ENCODE measurements at places on chromosomes 4 and X.

DNA sequence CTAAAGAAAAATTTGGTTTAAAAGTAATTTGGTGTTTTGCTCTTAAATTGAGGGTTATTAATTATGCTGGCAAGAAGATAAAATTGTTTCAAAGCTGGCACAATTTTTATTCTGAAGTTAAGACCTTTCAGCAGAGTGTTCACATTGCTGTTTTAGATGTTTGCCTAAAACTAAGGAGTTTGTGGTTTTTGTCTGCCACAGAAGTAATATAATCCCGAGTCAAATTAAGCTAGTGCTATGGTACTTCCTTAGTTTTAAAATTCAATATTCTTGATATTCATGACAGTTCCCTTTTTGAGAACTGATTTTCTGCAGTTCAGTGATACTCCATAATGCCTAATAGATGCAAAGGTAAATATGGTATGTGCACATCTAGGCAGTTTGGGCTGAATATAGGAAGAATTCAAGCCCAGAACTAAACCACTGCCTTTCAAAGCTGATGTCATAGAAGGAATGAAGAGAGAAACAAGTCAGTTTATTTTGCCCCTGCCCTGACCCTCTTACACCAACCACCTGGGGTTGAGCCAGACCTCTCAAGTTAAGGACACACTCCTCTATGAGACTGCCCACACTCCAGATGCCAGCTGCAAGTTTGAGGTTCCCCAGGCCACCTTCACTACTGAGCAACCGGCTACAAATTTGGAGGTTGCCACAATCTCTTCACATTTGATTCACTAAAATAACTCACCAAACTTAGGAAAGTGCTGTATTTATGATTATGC, 32.1 kb upstream of the VEGFC start:
- DNase-seq: no peak

DNA sequence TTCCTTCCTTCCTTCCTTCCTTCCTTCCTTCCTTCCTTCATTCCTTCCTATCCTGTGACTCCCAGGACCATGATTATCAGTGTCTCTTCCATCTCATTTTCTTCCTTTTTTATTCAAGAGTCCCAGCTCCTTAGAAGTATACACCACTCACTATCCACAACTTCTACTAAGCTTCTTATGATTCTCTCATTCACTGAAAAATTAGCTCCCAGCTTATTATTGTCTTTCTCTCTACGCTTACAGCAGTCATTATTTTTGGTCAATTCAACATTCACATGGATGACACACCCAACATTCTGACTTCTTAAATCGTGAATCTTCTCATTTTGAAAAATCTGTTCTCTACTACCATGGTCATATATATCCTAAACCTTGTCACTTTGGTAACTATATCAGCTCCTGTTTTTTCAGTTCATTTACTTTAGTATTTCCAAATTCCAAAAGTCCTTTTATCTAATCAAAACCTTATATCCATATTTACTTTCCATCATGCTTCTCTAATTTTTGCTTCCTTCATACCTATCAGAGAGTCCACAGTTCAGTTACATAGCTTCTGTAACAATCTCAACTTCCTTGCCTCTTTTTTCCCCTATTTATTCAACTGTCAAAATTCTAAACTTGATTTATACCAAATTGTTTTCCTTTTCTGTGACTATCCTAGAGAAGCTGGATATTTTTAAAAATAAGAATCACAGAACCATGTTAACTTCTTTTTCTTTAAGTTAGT, 677.5 kb downstream of the RAPGEF2 start:
- DNase-seq: no peak

DNA sequence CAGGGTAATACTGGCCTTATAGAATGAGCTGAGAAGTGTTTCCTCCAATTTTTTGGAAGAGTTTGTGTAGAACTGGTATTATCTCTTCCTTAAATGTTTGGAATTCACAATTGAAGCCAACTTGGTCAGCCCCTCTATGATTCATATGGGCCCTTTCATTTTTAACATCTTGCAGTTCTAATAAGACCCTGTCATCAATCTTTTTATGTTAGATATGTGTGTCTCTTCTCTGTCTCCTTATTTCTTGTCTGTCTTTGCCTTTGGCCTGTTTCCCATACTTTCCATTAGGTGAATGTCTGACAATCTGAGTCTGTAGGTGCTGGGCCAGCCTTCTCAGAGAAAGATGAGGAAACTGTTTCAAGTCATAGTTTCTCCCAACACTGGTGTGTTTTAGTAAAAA, 88.7 kb downstream of the SLC16A2 start:
- DNase-seq: no peak

DNA sequence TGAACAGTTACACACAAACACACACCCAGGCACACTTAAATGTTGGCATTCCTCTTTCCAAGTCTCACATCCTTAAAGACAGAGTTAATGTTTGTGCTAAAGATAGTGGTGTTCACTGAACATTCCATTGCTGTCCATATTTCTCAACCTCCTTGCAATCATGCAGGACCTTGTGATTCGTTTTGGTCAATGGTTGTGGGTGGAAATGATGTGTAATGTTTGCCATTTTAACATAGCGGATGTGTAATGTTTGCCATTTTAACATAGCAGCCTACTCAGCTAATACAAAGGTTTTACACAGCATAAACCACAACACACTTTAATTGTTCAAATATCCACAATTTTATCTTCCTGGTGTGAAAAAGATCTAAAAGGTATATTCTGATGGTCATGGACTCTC, 93.9 kb downstream of the CEP44 start:
- no peak for DNase-seq

DNA sequence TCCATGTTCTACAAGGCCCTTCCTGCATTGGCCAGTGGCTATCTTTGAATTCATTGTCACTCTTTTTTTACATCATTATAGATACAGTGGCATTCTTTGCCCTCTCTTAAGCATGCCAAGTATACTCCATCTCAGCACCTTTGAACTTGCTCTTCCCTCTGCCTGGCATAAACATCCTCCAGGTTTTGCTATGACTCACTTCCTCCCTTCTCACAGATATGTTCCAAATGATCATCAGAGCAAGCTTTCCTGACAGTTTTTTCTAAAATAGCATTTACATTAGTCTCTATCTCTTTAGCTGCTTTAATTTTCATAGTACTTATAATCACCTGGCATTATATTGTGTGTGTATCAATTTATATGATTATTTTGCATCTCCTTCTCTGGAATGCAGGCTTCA, 553.3 kb upstream of the MAGEB2 start:
- DNase-seq: no peak

- DNase-seq: no peak
Measured at GRCh38 chr4:176193126-176193525, 2.3 kb downstream of the SPATA4 start.

DNA sequence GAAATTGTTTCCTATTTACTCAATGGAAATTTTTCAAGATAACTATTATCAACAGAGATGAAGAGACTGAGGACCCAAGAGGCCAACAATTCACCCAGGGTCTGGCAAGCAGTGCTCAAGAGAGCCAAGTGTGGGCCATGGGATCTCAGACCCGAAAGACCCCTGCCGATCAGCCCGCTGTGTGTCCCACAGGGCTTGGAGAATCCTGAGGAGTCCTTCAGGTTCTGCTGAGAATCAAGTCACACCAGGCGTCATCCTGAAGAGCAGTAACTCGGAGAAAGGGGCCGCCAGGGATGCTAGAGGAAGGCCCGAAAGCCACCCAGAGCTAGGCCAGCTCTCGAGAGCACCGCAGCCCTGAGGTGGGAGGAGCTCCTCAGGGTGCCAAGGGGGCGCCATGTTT, 48.7 kb downstream of the FGFRL1 start:
- no peak for DNase-seq

DNA sequence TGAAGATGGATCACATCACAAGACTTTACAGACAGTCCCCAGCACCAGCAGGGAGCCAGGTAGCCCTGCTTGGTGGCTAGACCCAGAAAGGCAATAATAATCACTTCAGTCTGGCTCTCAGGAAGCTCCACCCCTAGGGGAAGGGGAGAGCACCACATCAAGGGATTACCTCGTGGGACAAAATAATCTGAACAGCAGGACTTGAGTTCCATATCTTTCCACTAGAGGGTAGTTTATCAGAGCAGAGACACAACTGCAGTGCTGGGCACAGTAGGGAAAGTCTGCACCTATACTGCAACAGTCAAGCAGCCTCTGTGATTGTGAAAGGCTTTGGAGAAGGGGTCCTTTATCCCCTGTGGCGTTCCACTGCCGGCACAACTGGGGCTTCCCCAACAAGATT, 547.0 kb upstream of the POU3F4 start:
- DNase-seq: no peak

DNA sequence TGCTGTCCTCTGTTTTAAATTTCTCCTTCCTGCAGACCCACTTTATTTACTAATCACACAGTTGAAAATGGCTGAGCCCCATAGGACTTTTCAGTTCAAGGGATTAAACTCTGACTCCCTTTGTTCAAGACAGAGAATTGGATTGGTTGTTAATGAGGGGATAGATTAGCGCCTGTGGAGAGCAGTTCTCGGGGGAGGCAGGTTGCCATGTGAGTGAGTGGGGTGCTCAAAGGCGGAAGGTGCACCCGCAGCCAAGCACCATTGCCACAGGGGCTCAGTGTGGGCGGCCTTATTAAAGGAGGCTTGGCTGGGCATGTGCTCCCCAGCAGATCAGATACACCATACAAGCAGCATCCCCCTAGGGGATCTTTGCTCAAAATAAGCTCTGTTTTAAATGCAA, 7.9 kb upstream of the CBR4 start:
- DNase-seq: no peak

- no peak for DNase-seq
Measured at GRCh38 chr4:80713409-80713808, 317.1 kb upstream of the BMP3 start.

DNA sequence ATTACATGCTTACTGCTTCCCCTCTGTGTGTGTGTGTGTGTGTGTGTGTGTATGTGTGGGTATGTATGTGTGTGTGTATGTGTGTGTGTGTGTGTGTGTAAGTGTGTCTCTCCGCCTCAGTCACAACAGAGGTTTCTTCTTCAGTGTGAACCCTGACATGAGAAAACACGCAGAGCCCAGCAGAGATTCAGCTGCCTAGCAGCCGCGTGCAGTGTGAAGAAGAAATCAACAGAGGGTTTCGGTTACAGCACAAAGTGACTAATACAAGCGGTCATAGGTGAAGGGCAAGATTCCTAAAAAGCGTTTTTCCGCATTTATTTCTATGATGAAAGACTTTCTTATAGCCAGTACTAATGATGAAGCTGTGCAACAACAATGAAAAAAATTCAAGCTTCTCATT, 55.3 kb upstream of the ZFP42 start:
- DNase-seq: no peak

DNA sequence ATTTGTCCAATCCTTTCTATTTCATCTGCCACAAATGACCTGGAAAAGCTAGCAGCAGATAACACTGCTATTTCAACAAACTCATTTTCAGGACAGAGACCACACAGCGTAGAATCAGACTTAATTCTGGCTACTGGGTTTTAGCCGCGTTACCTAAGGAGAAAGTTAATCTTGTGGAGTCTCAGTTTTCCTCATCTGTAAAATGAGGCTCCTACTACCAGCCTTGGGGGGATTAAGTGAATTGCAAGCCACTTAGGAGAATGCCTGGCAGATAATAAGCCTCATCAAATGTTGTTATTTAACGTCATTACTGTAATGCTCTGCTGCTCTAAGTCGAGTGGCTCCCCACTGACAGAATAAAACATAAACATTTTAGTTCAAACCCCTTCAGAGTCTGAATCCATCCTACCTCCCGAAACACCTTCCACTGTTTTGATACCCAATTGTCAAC, 1.4 kb downstream of the CCNI start:
- no peak for DNase-seq

DNA sequence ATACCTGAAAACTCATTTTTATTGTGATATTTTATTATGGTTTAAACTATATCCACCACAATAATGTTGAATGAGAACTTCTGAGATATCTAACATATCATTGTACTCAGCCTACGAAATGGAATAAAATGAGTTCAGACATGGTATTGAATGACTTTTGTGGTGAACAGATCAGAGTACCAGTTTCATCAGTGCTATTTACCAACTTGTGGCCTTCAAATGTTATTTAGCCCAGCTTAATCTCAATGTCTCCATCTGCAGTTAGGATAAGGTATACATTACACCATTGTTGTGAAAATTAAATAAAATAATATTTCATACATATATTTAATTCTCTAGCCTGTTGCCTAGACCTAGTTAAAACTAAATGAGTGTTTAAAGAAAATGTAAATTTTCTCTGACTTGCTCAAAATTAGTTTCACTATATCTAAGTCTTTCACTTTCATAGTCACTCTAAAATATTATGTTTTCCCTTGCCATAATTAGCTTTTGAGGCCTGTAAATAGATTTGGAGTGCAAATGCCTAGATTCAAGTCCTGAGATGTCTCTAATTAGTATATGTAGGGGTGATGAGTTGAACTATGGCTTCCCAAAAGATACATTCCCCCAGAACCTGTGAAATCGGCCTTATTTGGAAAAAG, 594.2 kb downstream of the STPG2 start:
- DNase-seq: no peak

DNA sequence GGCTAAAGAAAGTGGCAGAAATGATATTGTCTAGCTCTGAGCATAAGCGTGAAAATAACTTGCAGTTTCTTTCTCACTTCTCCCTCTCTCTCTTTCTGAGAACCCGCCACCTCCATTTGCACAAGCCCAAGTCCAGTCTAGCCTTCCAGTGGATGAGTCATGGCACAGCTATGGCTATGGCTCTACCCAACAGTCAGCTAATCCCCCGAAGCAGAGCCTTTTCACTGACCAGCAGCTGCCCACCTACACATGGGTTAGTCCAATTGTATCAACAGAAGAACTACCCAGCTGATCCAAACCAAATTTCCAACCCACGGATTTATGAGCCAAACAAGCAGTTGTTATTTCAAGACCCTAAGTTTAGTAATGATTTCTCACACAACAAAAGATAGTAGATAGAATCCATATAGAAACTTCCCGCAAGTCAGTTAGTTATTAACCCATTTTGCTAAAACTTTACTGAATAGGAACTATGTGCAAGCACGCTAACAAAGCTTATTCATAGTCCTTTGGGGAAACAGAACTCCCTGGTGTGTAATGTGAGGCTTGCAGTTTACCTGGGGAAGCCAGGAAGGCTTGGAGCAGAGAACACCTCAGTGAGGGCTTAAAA, 282.3 kb downstream of the INPP4B start:
- no peak for DNase-seq

DNA sequence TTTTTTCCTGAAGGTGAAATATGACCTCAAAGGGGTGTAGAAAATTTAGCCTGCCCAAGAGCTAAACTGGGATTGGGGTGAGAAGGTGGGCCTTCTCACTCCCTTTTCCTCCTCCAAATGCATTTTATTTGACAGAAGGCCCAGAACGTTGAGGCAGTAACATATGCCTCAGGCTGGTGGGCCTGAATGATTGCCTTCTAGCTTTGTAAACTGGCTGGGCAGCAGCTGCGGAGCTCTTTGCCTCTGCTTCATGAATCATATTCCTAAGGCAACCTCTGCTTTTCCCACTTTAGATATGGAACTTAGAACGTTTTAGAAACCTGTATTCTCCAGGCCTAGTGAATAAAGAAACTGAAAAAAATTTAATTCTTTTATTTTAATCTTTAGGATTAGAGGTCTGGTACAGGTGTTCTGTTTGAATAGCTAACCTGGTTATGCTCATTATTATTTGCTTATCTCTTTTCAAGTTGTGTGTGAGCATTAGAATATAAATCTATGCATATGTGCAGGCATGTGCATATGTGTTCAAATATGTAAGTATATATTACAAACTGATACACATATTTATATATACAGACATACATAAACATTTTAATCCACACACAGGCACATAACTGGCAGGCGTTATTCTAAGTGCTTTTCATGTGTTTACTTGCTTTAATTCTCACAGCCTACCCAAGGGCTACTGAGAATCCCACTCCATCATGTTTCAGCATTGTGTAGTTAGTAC, 11.5 kb downstream of the PRDM8 start:
- DNase-seq: no peak

All from activated gamma-delta T cell treated with anti-CD3 and anti-CD28 coated beads, Interleukin-2, amount 50 U/mL, for 16 hours (primary cell).